ENCODE measurements at places on chromosomes 2 and 18.

- no peak for DNase-seq
These were observed 237.7 kb downstream of the IRS1 start for GRCh38 chr2:226561962-226562361.

DNA sequence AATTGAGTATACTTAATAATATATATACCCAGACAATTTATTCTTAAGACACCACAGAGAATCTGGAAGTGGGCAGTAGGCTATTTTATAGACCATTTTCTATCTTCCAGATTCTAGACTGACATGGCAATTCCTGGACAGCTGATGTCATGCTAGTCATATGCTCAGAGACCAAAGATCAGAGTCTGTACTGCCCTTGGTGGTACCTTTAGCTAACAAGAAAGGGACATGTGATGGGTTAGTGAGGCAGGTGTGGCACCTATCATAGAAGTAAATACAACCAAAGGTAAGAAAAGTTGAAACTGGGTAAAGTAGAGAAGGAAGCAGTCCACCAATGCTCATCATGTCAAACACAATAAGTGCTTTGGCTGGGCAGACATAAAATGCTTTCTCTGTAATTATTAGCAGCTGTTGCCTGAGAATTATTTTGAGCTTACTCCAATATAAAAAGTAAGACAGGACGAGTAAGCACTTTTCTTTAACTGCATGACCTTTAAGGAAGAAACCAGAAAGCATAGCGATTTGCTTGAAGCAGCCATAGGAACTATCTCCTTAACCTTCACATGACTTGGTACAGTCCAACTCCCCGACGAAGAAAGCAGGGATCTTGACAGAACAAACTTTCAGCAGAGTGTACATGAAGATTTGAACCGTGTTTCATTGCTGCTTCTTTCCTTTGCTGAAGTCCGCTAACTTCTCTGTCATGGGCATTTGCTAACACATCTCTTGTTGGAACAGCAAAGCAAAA, 47.1 kb downstream of the SLC40A1 start:
- DNase-seq, result no peak

DNA sequence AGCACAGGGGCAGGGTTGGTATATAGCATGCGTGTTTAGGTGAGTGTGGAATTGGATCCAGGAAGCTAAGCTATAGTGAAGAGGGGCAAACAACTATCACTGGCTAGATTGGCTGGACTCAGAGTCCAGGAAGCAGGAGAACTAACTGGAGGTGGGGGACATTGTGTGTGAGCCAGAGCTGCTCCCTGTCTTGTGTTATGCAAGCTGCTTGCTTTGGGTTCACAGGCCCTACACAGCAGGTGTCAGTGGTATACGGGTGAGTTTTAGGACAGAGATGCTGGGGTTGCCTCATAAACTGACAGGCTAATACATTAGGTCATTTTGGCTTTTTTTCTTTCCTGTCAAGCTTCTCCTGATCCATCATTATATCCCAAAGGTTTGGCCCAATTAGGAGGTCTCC, 87.5 kb downstream of the CCDC85A start:
- no peak for DNase-seq

DNA sequence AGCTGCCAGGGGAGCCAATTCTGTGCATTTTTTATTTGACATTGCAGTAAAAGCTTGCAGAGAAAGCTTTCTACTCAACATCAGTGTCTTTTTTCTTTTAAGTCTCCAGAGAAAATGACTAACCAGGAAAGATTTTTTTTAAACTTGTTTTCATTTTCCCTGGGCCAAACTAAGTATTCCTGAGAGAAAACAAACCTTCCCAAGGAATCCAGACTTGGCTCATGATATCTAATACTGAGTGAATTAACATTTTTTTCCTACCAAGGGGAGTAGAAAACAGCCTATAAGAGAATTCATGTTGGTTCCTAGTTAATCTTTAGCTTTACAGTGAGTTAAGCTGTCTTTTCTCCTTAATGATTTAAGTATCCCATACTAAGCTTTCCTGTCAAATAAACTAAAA, 46.7 kb downstream of the DAPL1 start:
- DNase-seq, result no peak

DNA sequence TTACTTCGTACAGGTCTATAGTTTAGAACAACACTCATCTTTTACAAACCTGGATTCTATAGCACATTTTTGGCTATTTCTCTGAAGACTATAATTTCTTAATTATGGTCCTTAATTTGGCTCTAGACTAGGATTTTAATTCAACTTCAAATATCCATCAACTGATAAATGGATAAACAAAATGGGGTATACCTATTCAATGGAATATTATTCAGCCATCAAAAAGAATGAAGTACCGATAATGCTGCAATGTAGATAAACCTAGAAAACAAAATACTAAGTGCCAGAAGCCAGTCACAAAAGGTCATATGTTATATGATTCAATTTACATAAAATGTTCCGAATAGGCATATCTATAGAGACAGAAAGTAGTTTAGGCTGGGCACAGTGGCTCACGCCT, 15.2 kb upstream of the RIF1 start:
- no peak for DNase-seq

GRCh38 chr2:33214857-33215256, 261.6 kb upstream of the RASGRP3 start:
- no peak for DNase-seq

DNA sequence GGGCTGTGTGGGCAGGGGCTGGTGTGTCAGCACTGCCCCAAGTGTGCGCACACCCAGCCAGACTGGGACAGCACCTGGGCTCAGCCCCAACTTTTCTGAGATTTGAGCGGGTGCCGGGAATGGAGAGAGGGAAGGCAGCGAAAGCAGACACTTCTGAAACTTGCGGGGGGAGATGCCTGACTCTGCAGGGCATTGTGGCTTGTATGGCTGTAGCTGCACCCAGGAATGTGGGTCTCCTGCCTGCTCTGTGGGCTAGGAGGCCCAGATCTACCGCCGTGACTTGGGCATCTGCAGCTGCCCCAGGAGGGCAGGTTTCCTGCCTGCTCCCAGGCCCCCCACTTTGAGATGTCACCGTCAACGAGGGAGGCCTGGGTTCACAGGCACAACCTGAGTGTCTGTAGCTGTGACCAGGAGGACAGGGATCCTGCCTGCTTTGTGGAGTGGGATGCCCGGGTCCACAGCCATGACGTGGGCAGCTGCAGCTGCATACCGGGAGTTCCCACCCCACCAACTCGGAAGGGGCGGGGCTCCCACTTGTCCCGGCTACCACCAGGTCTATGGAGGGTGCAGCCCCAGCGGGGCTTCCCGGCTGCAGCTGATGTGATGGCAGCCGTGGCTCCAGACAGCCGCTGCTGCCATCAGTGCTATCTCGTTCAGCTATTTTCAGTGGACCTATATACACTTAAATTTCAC, 95.3 kb downstream of the DOK6 start:
- DNase-seq, result no peak

DNA sequence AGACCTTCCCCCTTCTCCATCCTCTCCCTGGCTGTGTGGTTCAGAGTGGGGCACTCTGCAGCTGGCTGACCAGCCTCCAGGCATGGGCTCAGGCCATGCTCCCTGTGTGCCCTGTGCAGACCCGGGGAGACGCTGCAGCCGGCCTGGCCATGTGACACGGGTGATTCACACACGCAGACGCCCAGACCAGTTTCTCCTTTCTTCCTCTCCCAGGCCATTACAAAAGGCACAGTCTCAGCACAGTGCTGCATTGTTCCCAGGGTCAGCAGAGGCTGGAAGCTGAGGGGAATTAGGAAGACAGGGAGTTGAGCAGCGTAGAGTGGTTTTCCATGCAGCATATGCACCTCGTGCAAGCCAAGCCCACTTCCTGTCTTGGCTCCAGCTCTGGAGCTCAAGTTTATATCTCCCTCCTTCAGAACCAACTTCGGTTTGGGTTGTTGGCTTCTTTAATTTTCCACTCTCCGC, 288.5 kb downstream of the TNS1 start:
- peak; percentile 54 for DNase-seq

- DNase-seq, result no peak
These were observed 230.1 kb downstream of the CD226 start for GRCh38 chr18:69717586-69717985.

DNA sequence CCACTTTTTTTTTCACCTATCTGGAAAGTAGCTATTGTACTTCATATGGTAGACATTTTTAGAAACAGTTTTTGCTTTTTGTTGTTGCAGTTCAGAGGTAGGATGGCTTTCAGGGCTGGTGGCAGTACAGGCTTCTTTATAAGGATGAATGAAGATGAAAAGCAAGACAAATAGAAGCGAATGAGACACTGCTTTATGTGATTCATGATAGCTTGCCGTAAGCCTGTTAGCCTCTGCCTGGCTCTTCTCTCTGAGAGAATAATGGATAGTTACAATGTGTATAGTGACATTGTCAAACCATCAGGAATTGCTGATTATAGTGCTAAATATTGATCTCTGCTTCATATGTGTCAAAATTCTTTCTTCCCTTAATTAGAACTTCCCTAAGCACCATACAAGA, 173.7 kb downstream of the NR4A2 start:
- no peak for DNase-seq

GRCh38 chr2:24912523-24912922, 7.5 kb downstream of the ADCY3 start:
- DNase-seq, result no peak

GRCh38 chr2:17388798-17389197, 129.4 kb downstream of the RAD51AP2 start:
- DNase-seq, result no peak

GRCh38 chr2:79850912-79851311, 338.1 kb downstream of the CTNNA2 start:
- DNase-seq, result no peak

- DNase-seq, result no peak
These were observed 16.8 kb upstream of the ALPI start for GRCh38 chr2:232438951-232439757.

DNA sequence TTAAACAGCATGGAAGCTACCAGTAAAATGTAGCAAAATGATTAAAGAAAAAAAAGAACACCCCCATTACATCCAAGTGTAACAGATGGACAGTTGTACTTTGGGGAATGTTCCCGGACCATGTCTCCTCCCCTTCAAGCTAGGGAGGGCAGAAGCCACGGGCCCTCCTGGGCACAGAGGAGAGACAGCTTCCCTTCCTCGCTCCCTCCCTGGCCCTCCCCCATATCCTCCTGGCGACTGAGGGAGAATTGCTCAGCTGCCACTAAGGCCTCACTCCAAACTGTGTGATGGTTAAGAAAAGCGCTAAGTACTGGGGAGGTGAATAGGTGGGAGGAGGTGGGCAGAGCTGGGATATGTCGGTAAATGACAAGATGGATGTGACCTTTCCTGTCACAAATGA, 358.0 kb downstream of the HRH4 start:
- no peak for DNase-seq

GRCh38 chr2:236632295-236633218, 62.9 kb downstream of the ACKR3 start:
- no peak for DNase-seq

DNA sequence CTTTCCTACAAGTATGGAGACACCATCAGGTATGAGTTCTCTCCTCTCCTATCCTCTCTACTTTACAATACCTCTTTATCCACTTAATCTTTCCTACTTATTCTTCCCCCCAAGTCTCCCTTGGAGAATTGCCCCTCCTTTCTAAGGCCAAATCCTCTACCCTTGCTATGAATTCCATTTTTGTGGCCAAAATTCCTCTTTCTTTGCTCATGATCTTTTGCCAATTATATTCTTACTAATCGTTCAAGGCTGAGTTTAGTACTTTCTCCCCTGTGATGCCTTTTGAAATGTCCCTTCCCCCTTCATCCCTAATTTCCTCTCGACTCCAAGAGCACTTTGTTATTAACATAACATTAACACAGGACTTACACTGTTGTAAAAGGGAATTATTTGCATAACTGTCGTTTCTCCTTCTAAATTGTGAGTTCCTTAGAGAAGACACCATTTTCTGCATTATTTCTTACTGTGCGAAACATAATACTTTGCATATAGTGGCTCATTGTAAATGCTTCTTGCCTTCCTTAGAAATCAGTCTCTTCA, 133.4 kb downstream of the KCTD1 start:
- no peak for DNase-seq

- no peak for DNase-seq
These were observed 60.9 kb upstream of the MGAT5 start for GRCh38 chr2:134193006-134193405.

DNA sequence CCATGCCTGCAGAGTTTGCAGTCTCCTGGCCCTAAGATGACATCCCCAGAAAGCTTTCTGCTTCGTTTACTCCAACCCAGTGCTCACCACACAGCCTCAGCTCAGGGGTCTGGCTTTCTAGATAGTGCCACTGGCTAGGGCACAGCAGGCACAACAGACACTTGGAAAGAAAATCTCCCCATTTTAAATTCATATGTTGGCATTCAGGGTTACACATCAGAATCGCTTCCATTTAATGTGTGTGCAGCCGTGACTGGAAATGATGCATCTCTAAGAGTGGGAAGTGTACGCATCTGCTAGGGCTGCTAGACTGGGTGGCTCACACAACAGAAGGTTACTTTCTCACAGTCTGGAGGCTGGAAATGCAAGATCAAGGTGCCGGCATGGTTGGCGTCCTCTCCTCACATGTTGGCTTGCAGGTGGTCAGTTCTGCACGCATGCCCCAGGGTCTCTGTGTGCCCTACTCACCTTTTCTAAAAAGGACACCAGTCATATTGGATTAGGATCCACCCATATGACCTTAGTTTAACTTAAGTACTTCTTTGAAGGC, 329.4 kb upstream of the RAB12 start:
- no peak for DNase-seq

GRCh38 chr2:101307950-101308431, 510 bp downstream of the RNF149 start:
- no peak for DNase-seq

GRCh38 chr2:237501892-237502513, 15.0 kb downstream of the MLPH start:
- DNase-seq, result no peak

- DNase-seq, result no peak
These were observed 273.9 kb downstream of the MBD2 start for GRCh38 chr18:53950545-53950944.

GRCh38 chr2:1973636-1974035, 229.3 kb upstream of the PXDN start:
- DNase-seq, result no peak

GRCh38 chr18:9008709-9009635, 93.5 kb upstream of the NDUFV2 start:
- no peak for DNase-seq

GRCh38 chr2:160224060-160224459, 24.0 kb upstream of the ITGB6 start:
- DNase-seq, result peak; percentile 72

DNA sequence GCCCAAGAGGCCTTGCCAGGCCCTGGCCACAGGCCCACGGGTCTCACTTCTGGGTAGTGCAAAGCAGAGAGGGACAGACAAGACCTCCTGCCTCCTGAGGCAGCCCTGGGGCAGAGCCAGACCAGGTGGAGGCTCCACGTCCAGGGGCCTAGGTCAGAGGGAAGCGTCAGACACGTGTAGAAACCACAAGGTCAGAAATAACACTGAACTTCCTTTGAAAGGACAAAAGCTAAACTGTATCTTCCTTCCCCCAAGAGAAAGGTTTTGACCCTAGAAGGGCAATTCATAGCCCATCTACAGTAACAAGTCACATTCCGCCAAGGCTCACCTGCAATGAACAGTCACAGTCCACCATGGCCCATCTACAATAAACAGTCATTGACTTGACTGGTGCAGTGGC, 17.9 kb downstream of the SDC1 start:
- DNase-seq, result no peak

- no peak for DNase-seq
These were observed 78.9 kb downstream of the CPS1 start for GRCh38 chr2:210635257-210635656.

GRCh38 chr2:195533771-195534642, 123.0 kb upstream of the SLC39A10 start:
- peak; percentile 69 for DNase-seq

Measured in AG08396 (cell line).